Dorsolateral prefrontal cortex (tissue), 122 donors: ENCODE measurements at places on chromosomes 16 and 17.

DNA sequence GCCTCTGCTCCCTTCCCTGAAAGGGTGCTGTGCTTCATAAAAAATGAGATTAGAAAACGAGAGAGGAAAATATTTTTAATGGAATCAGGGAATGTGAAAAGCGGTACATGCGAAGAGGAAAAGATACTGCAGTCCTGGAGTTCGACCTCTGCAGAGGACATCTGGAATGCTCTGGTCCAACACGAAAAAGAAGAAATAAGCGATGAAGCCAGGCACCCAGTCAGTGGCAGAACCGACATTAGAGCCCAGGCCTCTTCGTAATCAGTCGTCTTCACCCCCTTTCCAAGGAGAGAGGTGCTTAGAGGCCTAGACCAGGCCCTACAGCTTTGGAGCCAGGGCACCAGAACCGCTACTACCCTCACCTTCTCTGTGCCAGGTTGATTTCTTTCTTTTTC is 459 bp upstream of the MARCHF10 start:
- no peak for DNase-seq

- DNase-seq, result no peak
These were observed 1.3 kb upstream of the PSMB3 start for GRCh38 chr17:38751144-38751807.

- DNase-seq, result no peak
These were observed 19.0 kb downstream of the ZFPM1 start for GRCh38 chr16:88472069-88472468.

DNA sequence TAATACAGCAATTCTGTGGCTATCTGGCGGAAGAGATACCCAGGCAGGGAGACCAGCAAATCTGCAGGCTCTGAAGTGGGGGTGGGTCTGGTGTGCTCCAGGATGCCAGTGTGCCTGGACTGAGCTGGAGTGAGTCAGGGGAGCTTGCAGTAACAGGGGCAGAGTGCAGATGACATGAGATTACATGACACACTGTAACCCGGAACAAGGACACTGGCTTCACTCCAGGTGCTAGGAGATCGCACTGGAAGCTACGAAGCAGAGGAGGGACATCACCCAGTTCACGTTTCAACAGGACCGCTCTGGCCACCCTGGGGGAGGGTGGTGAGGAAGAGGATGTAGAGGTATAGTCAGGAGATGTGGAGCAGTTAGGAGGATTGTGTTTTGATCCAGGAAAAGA is 475.6 kb downstream of the CDH13 start:
- DNase-seq, result no peak

DNA sequence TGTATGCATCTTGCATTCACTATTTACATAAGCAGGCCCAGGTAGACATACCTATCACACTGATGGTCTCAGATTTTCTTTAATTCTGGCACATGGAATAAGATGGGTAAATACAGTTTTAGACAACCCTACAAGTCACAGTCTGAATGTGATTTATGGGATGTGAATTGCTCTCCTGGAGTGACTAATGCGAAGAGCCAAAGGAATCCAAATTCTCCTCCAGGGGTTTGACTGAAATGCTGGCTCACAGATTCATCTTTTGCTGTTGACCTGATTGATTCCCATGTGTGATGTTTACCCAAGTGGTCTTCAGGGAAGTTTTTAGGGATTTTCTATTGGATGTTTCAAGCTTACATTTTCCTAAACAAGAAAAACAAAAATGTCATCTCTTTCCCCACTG is 277.9 kb upstream of the MON1B start:
- no peak for DNase-seq

DNA sequence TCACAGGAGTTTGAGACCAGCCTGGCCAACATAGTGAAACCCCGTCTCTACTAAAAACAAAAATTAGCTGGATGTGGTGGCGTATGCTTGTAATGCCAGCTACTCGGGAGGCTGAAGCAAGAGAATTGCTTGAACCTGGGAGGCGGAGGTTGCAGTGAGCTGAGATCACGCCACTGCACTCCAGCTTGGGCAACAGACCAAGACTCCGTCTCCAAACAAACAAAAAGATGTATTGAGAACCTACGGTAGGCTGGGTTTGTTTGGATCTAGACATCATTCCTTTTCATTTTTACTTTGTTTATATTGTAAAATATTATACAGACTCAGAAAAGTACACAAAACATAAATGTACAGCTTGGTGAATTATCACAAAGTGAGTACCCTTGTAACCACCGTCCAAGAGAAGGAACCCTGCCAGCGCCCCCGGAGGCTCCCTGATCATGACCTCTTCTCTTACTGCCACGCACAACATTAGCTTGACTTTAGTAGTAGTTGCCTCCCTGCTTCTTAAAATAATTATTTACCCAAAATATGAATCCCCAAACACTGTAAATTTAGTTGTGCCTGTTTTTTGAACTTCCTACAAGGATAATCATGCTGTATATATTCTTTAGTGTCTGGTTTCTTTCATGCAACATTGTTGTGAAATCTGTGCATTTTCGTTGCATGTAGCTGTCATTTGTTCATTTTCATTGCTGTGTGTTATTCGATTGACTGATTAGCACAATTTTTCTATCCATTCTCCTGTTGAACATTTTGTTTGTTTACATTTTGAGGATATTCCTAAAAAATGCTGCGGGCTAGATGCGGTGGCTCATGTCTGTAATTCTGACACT is 56.5 kb downstream of the KSR1 start:
- DNase-seq, result no peak

DNA sequence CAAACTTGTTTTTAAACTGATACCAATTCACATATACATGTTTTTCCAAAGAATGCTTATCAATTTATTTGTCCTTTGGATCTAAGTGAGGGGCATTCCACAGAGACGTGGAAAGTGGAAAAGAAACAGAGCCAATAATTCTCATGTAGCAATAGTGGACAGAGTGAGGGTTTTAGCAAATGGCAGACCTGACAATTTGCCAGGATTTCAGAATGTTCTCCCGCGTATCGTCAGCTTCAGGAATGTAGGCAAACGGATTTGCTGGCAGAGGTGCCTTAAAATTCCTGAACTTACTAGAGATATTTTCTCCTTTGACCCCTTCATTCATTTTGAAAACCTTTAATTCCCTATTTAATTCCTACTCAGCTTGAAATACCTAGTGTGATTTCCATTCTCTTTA is 193.4 kb upstream of the CPHXL start:
- no peak for DNase-seq

DNA sequence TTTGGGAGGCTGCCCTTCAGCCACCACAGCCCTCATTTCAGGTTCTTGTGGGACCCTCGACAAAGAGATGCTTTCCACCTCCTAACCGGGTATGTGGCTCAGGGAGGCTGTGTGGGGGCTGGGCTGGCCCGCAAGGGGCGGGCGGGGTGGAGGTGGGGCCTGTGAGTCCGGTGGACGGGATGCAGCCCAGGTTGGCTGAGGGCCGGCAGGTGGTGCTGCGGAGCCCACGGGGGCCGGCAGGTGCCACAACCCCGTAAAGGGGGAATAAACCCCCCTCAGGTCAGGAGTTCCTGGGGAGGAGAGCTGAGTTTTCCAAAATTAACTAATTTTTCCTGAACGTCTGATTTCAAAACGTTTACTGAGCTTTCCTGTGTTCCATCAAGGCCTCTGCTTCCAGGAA is 4.9 kb upstream of the CIAO3 start:
- DNase-seq, result no peak

DNA sequence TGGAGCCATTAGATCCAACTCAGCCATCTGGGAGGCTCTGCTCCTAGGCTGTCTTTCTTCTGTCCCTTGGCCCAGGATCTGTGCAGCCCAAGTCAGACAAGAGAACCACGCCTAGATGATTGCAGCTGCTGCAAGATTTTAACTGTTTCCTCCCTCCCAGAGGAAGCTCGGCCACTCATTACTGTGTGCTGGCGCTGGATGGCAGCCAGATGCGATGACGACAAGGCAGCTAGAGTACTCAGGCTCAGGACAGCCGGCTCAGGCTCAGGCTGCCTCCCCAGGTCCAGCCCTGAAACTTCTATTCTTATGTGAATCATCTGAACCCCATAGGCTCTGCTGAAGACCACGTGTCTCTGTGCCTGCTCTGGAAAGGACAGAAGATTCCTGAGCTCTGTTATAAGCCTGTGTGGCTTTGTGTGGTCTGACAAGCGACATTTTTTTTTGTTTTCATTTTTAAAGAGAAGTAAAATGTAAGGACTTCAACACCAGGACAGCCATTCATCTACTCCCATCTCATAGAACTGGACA is 32.1 kb upstream of the FBXW10B start:
- peak; percentile 79 for DNase-seq

GRCh38 chr16:82062645-82063058 is 27.6 kb downstream of the HSD17B2 start:
- no peak for DNase-seq

- DNase-seq, result no peak
These were observed 6.5 kb downstream of the BMERB1 start for GRCh38 chr16:15440852-15441251.

GRCh38 chr16:64736857-64737256 is 385.0 kb downstream of the CDH11 start:
- no peak for DNase-seq

GRCh38 chr16:57343221-57343620 is 15.4 kb upstream of the CCL22 start:
- DNase-seq, result no peak

GRCh38 chr16:526181-527014 is 1.1 kb upstream of the CAPN15 start:
- DNase-seq, result no peak

- DNase-seq, result no peak
These were observed 164.7 kb upstream of the CACNG5 start for GRCh38 chr17:66670206-66670605.

DNA sequence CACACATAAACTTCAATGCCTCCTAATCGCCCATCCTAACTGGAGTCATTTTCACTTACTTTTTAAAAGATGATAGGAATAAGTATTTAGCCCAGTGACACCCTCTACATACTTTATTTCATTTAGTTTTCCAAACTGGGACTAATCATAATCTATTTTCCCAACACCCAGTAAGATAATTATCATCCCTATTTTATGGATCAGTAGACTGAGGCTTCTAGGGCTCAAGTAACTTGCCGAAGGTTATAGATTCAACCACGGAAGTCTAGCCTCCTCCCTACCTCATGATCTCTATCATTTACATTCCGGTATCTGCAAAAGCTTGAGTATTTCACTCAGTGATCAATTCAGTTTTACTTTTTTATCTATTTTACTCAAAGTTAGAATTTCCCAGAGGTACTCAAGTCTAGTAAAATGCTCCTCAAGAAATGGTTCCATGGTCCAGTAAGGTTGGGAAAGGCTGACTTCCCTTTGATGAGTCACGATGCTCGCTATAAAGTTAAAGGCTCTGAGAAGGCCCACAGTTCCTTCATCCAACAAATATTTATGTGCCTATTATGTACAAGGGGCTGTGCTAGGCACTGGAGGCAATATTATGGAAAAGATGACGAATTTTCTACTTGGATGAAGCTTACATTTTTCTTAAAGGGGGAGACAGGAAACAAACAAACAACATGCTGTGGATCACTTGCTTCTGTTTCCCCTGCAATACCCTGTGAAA is 75.1 kb downstream of the TOX3 start:
- DNase-seq, result no peak

DNA sequence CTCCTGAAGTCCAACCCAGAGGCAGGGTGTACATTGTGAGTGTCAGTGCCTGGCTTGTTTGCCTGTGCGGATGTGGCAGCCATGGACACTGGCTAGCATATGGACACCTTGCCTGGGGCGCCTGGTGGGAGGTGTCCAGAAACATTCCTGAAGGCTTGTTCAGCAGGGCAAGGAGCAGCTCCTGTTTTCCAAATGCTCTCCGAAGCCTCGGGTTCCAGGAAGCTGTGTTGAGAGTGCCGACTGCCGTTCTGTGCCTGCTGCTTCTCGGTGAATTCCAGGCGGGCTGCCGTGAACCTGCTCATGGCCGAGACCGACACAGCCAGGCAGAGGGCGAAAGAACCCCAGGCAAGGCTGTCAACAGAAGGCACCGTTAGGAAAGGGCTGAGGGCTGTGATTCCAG is 10.9 kb upstream of the DHRS7C start:
- no peak for DNase-seq

DNA sequence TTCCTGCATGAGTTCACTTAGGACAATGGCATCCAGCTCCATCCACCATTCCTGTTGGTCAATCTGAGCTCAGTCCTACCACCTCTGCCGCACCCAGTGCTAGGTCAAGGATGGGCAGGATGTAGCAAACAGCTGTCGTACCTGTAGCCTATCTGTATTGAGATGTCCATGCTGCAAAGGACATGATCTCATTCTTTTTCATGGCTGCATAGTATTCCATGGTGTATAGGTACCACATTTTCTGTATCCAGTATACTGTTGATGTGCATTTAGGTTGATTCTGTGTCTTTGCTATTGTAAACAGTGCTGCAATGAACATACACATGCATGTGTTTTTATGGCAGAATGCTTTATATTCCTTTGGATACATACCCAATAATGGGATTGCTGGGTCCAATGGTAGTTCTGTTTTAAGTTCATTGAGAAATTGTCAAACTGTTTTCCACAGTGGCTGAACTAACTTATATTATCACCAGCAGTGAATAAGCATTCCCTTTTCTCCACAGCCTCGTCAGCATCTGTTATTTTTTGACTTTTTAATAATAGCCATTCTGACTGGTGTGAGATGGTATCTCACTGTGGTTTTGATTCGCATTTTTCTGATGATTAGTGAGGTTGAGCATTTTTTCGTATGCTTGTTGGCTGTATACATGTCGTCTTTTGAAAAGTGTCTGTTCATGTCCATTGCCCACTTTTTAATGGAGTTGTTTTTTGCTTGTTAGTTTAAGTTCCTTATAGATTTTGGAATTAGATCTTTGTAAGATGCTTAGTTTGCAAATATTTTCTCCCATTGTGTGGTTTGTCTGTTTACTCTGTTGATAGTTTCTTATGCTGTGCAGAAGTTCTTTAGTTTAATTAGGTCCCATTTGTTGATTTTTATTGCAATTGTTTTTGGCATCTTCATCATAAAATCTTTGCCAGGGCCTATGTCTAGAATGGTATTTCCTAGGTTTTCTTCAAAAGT is 7.2 kb upstream of the MRTFB start:
- DNase-seq, result no peak

- DNase-seq, result no peak
These were observed 1.1 kb downstream of the IFT20 start for GRCh38 chr17:28334171-28334570.

- no peak for DNase-seq
These were observed 9.5 kb downstream of the ABCA9 start for GRCh38 chr17:69050999-69051775.

GRCh38 chr17:65533852-65534457 is 27.5 kb downstream of the AXIN2 start:
- DNase-seq, result no peak

- DNase-seq, result no peak
These were observed 6.0 kb downstream of the GSDMA start for GRCh38 chr17:39968761-39969160.

DNA sequence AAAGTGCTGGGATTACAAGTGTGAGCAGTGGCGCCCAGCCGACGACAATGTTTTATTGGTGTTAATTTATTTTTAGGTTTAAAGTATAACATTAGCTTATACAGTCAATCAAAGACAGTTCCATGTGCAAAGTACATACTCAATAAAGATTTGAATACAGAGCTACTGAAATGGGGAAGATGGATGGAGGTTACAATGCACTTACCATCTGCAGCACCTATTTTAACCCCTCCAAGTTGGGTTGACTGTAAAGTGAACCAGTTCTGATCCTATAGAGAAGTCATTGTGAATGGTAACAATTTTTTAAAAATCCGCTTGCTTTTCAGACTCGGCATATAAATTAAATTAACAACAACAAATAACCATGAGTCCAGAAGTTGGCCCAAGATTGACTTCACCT is 679 bp upstream of the PSKH1 start:
- DNase-seq, result no peak
